H4 (cell line): ENCODE measurements at places on chromosomes 12 and 14. TPM values are rescaled to one million over a fixed set of nuclear protein-coding genes. Genes with fewer than 3 reads are reported as not detected.

MGAT2 gene
- total RNA-seq = 63.2 and 67.8 TPM in 2 replicates

CLEC14A gene
- not detected in 2 replicates for total RNA-seq

INSM2 gene
- total RNA-seq = not detected in 2 replicates

TROAP gene
- 39.8 and 56.9 TPM in 2 replicates for total RNA-seq

GNS gene
- total RNA-seq = 88.8 and 98.0 TPM in 2 replicates

BBOF1 gene
- 0.70 and 1.4 TPM in 2 replicates for total RNA-seq

ZNF268 gene
- total RNA-seq = 12.9 and 16.9 TPM in 2 replicates

FAM90A1 gene
- total RNA-seq = not detected in 2 replicates

NR4A1 gene
- 0.16 and 0.54 TPM in 2 replicates for total RNA-seq

NRXN3 gene
- 0.37 and 0.39 TPM in 2 replicates for total RNA-seq

CFAP54 gene
- 0.64 and 1.8 TPM in 2 replicates for total RNA-seq

RNASE7 gene
- total RNA-seq = not detected in 2 replicates
